ENCODE measurements at places on chromosomes 6 and 20.

GRCh38 chr6:46116289-46116688, 13.5 kb upstream of the ENPP4 start:
- DNase-seq: no peak

DNA sequence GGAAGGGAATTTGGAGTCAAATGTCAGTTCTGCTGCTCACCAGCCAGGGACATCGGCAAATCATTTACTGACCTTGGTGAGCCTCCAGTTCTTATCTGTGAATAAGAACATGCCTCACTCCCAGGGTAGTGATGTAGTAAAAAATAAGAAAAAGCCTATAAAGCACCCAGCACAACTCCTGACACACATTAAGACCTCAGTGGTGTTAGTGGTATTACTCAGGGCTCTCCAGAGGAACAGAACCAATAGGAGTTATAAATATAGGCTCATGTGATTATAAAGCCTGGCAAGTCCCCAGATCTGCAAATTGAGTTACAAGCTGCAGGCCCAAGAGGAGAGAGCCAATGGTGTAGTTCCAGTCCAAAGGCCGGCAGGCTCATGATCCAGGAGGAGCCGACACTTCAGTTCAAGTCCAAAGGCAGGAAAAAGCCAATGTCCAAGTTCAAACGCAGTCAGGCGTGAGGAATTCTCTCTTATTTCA, 71.3 kb upstream of the EYA2 start:
- no peak for DNase-seq

GRCh38 chr20:24776755-24777271, 172.3 kb upstream of the CST7 start:
- no peak for DNase-seq

GRCh38 chr20:2327620-2328555, 32.1 kb downstream of the TGM3 start:
- DNase-seq: no peak

GRCh38 chr20:45945678-45946148, 11.2 kb downstream of the PCIF1 start:
- no peak for DNase-seq

GRCh38 chr6:145749632-145750031, 14.3 kb upstream of the EPM2A start:
- no peak for DNase-seq

DNA sequence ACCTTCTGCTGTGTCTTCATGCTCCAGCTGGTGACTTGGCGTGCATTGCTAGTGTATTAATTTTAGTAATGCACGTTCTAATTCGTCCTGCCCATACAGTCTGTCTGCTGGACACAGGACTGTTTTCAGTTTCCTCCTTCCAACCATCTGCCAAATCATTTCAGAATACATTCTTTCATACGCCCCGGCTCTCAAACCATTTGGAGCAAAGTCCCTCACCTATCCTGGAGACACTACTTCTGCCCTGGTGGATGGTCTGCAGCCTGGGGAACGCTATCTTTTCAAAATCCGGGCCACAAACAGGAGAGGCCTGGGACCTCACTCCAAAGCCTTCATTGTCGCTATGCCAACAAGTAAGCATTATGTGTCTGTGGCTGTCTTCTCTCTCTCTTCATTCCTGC, 60.5 kb downstream of the FNDC1 start:
- no peak for DNase-seq

DNA sequence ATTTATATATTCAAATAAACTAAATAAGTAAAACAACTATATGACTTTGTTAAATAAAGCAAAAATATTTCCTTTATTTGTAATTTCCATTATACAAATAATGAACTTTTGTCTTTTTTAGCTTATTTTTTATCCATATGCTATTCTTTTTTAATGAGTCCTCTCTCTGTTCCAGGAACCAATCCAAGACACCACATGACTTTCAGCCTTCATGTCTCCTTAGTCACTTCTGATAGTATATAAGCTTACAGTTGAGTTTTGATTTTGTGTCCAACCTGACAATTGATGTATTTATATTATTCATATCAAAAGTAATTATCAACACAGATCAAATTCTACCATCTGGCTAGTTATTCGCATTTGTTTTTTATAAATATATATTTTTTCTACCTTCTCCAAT, 582.3 kb upstream of the GJE1 start:
- no peak for DNase-seq

DNA sequence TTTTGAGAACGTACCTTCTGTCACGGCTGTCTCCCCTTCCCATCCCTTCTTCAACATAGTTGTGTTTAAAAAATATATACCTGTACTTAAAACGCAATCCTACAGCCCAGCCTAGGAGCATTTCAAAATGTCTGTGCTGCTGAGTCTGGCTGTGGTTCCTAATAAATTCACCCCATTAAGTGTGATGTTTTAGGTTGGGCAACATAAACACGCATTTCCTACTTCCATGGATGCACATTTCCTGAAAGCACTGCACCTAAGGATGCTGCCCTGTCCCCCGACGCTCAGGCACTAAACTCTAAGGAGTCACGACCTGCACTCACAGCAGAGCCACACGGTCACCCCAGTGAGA, 1.2 kb downstream of the REV3L start:
- no peak for DNase-seq

- peak; percentile 64 for DNase-seq
Observed at GRCh38 chr6:138692058-138692977, 81.3 kb upstream of the CCDC28A start.

DNA sequence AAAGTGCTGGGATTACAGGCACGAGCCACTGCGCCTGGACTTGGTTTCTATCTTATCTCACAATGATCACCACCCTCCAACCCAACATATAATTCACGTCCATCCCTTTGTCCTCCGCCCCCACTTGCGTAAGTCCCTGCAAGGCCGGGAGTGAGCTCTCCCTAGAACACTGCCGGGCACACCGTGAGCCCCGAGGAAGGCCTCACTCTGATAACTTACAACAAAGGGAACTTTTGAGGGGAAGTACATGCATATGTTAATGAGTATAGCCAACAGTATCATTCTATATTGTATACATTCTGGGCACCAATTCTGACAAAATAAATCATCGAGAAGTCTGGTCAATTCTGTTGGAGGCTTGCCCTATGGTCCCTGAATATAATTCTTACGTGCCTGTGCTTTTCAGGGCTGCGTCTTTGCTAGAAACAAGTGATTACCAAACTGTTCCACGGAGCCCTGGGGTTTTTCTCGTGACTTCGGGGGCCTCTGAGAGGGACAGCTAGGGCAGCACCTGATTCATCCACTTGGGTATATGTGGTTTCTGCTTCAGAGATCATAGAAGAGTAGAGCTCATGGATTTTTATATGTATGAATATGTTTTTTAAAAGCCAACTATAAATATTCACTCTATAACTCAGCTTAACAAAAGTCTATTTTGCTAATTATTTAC, 469.8 kb upstream of the AGPAT4 start:
- no peak for DNase-seq

DNA sequence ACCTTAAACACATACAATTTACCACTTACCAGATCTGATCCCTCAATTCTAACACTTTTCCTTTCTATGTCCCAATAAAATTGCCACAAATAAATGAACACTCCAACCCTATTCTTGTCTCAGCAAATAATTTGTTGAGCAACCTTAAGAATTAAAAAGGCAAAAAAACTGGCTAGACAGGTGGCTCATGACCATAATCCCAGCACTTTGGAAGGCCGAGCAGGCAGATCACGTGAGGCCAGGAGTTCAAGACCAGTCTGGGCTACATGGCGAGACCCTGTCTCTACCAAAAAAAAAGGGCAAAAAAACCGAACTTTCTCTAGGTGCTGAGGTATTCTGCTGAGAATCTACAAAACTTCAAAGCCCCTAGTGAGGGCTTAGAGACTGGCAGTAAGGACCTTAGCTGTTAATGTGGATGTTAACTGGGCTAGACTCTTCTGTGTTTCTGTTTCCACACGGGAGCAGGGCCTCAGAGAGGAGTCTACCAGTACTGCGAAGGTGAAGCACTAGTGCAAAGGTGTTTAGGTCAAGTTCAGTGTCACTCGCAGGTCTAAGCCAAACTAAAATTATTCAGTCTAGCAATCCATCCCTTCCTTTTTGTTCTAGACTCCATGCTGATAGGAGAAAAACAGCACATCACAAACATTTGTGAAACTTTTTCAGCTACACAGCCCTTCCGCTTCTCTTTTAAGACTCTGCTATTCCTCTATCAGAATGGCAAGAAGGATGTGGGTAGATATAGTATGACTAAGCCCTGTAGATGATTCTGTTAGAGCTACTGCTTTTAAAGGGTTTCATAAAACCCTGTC, 2.6 kb downstream of the FASTKD5 start:
- no peak for DNase-seq

- no peak for DNase-seq
Observed at GRCh38 chr6:5766260-5766659, 240.5 kb downstream of the NRN1 start.

DNA sequence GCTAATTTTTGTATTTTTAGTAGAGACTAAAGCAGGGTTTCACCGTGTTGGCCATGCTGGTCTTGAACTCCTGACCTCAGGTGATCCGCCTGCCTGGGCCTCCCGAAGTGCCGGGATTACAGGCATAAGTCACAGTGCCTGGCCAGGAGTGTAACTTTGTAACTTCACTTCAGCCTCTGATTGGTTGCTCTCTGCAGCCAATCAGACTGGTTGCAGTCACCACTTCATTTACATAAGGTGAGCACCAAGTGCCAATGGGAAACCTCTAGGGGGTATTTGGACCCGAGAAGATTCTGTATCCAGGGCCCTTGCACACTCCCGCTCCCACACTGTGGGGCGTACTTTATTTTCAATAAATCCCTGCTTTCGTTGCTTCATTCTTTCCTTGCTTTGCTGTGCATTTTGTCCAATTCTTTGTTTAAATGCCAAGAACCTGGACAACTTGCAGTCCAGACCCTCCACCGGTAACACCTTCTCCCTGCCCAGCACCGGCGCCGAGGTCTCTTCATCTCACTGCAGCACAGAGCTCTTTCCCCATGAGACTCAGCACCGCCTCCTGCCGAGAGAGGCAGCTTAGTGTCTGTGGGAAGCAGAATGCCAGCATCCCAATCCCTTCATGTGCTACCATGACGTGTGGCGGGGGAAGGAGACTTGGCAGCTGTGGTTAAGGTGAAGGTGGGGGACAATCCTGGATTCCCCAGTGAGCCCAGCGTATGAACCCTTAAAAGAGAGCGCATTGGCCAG, 14.0 kb upstream of the MRGBP start:
- no peak for DNase-seq

- DNase-seq: no peak
Observed at GRCh38 chr20:48613926-48614325, 213.9 kb downstream of the PREX1 start.

DNA sequence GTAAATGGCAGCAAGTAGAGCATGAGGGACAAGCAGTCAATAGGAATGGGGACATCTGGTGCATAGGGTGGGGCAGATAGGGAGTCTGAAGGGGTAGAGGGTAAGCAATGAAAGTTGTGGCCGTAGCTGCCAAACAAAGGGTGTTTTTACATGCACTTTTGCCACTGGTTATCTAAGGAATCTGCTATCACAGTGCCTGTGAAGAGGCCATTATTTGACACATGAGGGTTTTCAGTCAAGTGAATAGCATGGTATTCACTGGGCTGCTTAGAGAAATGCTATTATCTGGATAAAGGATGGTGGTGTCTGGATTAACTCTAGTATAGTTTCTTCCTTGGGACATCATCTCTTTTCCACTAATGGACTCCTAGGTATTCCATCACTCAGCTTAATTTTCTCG, 118.2 kb downstream of the CARMIL1 start:
- DNase-seq: no peak

DNA sequence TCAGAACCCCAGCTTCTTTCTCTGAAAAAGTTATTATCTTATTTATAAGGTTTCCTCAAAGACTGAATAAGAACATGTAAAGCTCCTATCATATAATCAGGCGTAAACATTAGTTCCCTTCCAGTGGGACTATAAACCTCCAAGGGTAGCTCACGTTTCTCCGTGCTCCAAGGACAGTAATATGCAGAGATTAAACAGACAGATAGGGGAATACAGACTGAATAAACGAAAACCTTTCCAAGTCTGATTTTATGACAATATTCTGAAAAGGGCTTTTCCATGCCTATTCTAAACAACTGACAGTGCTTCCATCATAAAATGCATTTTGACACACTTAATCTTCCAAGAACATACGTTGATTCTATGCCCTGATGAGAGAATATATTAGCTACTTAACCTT, 22.8 kb downstream of the BACH2 start:
- DNase-seq: no peak

DNA sequence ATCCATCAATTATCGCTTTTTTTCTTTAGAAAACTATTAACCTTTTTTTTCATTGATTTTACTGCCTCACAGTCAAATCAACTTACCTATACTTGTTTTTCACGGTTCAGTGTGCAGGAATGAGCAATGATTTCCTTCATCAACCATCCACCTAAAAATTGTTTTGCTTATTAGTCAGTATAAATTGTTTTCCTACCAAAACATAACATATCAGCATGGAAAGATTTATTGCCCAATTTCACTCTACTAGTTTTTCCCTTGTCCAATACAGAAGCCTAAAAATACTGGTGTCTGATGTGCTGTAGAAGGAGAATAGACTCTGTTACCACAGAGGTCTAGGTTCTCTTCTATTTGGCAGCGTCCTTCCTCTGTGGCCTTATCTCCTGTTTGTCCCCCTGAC, 558.2 kb upstream of the CITED2 start:
- no peak for DNase-seq

- DNase-seq: no peak
Observed at GRCh38 chr6:12126051-12126450, 113.9 kb downstream of the HIVEP1 start.

DNA sequence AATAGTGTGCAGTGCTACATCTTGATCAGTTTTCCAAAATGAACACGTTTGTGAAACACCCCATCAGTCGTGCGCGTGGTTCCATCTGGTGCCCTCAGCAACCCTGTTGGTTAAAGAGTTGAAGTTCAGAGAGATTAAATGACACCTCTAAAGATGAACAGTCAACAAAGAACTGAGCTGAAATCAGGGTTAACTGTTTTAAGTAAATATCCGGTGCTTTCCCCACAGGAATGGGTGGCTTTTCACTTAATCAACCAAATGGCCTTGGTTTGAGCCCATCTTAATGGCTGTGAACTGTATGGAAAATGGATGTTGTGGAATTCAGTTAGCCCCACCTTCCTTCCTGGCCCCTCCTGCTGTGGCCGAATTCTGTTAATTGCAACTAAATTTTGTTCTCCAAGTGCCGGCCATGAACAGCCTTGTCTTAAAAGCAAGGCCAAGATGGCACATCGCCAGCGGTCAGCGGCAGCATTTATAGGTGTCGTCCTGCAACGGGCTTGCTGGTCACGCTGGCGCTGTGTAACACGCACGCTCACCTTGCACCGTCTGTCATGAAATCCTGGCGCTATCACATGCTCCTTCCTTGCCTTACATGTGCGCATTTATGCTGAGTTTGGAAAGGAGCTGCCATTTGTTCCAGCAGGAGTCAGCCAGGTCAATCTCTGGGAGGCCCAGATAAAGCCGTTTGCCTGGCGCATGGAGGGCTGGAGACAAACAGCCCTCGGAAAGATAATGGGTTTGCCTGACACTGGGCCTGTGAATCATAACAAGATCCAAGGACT, 164.5 kb downstream of the ERMARD start:
- no peak for DNase-seq

DNA sequence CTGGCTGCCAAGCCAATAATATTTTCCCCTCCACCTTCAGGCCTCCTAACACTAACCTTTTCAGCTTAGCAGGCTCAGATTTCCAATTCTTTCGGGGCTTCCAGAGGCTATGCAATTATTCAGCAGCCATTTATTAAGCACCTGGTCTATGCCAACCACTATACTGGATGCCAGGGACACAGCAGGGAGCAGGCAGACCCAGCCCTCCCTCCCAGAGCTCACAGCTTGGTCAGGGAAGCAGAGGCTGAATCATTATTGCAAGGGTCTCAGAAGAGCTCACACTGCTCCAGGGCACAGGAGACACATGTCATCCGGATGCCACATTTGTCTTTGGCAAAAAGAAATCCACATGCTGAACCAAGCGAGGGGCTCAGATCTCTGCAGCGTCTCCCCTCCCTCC, 1.3 kb downstream of the BPIFB1 start:
- no peak for DNase-seq
